ENCODE measurements at places on chromosomes 4 and X.

- peak; percentile 60 for DNase-seq
Measured at GRCh38 chrX:78619834-78620233, 39.3 kb downstream of the RTL3 start.

- no peak for DNase-seq
Measured at GRCh38 chrX:45421806-45422205, 221.1 kb upstream of the DIPK2B start.

DNA sequence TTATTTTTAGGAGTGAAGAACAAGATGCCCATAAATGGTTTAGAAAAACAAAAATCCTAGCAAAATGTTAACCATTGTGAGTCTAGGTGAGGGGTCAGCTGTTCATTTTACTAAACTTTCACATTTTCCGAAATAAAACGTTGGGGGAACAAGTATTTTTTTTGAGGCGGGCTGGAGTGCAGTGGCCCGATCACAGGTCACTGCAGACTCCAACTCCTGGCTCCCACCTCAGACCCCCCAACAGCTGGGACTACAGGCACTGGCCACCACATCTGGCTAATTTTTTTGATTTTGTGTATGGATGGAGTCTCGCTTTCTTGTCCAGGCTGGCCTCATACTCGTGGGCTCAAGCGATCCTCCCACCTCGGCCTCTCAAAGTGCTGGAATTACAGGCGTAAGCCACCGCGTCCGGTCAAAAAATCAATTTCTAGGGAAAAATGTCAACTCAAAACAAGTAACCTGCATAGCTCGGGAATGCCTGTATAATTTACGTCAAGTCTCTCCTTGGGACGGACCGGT lies 742 bp upstream of the TAF1 start:
- DNase-seq, result no peak

GRCh38 chr4:42817913-42818312 lies 74.6 kb upstream of the GRXCR1 start:
- DNase-seq, result no peak
